ENCODE measurements at places on chromosomes 16 and 17.

DNA sequence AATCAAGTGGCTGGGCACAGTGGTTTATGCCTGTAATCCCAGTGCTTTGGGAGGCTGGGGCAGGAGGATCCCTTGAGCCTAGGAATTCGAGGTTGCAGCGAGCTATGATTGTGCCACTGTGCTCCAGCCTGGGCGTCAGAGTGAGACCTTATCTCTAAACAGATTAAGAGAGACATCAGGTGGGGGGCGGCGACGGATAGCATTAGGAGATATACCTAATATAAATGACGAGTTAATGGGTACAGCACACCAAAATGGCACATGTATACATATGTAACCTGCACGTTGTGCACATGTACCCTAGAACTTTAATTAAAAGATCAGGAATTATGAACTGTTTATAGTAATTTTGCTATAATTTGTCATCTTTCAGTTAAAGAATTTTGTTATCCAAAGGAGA is 10.3 kb downstream of the RAD51C start:
- no peak for DNase-seq

DNA sequence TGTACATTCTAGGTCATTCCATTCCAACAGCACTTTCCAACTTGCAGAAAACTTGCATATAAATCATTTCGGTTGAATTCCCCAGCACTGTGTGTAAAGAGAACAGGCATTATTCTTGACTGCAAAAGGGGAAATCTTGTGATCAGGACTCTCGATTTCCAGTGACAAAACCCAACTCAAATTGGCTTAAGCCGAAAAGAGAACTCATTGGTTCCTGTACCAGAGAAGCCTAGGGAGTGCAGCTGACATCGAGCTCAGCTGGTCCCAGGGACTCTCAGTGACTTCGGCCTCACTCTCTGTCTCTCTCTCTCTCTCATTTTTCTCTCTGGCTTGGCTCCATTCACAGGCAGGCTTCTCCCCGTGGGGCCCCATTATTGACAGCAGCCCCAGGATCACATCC is 30.7 kb downstream of the CD300LF start:
- DNase-seq = no peak

- no peak for DNase-seq
Measured at GRCh38 chr17:37365589-37365988, 10.2 kb upstream of the C17orf78 start.

- no peak for DNase-seq
Measured at GRCh38 chr17:6439951-6440350, 4.3 kb upstream of the PIMREG start.

- DNase-seq = no peak
Measured at GRCh38 chr16:85458968-85459367, 154.2 kb upstream of the GSE1 start.

- DNase-seq = no peak
Measured at GRCh38 chr17:4241535-4241934, 22.2 kb downstream of the ANKFY1 start.

DNA sequence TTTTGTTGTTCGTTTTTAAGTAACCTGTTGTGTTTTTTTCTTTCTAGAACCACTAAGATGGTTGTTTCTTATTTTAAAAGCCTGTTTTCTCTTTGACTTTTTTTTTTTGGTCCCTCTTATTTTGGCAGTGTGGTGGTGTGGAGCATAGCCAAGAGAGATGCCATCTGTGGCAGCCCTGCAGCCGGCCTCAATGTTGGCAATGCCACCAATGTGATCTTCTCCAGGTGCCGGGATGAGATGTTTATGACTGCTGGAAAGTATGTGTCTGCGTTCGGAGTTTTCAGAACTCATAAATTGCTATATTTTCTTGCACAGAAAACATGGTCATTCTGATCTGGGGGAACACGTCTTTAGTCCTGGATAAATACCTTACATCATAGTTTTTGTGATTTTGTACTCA is 17.6 kb downstream of the CFAP52 start:
- DNase-seq = no peak

DNA sequence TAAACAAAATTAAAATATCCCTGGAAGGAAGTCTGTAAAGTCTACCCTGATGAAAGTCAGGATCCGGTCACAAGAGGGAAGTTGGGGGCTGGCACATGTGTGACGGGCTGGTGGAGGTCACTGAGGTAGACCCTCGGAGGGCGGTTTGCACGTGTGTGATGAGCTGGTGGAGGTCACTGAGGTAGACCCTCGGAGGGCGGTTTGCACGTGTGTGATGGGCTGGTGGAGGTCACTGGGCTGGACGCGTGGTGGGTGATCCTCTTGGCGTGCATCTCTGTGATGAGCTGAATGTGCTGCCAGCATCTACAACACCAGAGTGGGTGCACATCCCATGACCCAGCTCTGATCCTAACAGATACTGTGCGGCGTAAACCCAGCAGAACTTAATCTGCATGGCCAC is 43.7 kb upstream of the METRNL start:
- no peak for DNase-seq

DNA sequence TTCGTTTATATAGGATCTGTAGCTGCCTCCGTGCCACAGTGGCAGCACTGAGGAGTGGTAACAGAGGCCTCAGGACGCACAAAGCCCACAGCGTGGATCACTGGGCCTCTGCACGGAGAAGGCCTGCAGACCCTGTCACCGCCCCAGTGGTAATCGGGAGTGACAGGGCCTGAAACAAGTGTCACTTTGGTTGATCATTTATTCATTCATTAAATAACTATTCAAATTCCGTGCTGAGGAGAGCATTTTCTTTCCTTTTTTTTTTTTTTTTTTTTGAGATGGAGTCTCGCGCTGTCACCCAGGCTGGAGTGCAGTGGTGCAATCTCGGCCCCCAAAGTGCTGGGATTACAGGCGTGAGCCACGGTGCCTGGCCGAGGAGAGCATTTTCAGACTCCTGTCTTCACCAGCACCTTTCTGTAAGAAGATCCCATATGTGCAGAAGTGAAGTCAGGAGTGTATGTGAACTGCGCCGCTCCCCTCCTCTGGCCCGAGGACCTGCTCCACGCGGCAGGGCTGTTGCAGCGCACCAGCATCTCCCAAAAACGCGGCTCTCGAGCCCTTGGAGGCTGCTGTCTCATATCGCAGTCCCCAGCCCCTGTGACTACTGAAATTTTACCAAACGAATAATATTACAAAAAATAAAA is 44.9 kb upstream of the TRAP1 start:
- no peak for DNase-seq

- DNase-seq = no peak
Measured at GRCh38 chr17:51840688-51841087, 317.8 kb downstream of the CA10 start.

DNA sequence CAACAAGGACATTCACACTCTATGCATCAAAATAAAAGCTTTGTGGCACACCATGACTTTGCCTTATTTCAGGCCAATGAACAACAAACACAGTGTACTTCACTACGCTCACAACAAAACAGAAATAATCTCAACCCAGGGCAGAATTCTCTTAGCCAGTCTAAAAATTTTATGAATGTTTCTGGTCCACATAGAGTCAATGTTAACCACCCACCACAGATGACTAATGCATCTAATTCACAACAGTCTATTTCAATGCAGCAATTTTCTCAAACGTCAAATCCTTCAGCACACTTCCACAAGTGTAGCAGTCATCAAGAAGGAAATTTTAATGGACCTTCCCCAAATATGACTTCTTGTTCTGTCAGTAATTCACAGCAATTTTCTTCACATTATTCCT is 101.7 kb downstream of the CHD9 start:
- DNase-seq = no peak

GRCh38 chr16:25198021-25198420 is 18.7 kb upstream of the AQP8 start:
- DNase-seq = no peak

DNA sequence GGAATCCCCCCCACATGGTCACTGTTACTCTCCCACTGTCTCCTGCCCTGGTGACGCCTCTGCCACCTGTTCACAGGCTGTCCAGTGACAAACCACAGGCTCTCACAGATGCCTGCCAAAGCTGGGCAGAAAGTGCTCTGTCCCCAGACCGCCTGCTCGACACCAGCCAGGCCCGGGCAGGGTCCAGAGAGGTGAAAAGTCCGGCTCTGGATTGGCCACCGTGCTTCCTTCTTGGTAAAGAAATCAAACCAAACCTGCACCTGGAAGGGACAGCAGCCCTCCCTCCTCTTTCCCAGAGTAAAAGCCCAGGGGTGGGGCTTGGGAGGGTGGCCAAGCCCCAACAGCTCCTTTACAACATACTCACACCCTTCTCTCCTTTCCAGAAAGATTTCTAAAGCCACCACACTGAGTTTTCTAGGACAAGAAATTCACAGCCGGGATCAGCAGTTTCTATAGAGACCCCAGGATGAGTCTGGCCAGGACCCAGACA is 6.2 kb downstream of the PCGF2 start:
- DNase-seq = no peak

GRCh38 chr16:80684136-80684765 is 120.1 kb downstream of the CDYL2 start:
- no peak for DNase-seq

DNA sequence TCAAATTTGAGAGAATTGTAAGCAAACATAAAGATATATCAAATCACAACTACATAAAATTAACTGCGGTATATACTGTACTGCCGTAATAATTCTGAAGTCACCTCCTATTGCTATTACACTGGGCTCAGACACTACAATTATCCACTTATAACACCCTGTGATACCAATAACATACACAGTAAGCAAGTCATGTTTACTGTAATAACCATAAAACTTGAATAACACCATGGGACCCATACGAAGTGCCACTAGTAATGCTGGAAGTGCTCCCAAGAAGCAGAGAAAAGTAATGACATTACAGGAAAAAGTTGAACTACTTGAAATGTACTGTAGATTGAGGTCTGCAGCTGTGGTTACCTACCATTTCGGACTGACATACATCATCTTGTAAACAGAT is 24.0 kb downstream of the CMC2 start:
- no peak for DNase-seq

GRCh38 chr17:63171428-63172393 is 205.7 kb downstream of the TANC2 start:
- no peak for DNase-seq

GRCh38 chr16:56203052-56203451 is 11.8 kb downstream of the GNAO1 start:
- DNase-seq = no peak

DNA sequence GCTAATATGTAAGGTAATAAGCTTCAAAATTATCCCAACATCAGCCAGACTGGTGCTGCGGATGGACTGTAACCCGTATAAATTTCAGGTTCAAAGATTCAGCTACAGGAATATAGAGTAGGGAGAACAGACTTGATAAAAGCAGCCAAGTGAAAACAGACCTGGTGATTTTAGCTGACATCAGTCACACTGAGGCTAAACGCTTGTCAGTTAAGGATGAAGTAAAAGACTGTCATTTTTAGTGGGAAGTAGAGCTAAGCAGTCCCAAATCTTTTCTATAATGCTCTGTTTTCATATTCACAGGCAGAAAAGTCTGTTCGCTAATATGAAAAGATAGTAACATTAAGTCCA is 35.4 kb downstream of the CMTM4 start:
- DNase-seq = no peak

GRCh38 chr16:12602811-12603698 is 200.6 kb downstream of the CPPED1 start:
- DNase-seq = no peak

GRCh38 chr16:23227529-23227928 is 45.0 kb downstream of the SCNN1G start:
- no peak for DNase-seq

DNA sequence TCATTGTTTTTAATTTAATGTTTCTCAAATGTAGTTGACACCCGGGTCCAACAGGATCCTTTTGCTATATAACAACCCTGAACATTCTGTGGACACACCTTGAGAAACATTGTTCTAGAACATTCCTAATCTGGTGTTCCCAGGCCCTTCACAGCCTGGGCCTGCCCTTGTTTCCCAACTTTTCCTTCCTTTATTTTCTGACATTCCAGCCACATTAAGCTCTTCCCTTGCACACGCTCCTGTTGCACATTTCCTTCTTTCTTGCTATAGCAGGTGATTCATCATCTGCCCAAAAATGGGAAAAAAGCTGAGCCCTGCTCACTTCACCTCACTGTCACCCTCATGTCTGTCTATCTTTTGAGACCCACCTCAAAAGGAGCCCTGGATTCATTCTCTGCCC is 67.9 kb upstream of the MARCHF10 start:
- no peak for DNase-seq

GRCh38 chr17:75501378-75502071 is 13.8 kb downstream of the CASKIN2 start:
- no peak for DNase-seq

- DNase-seq = peak; percentile 62
Measured at GRCh38 chr16:70685938-70686375, at the start of gene MTSS2. MTSS2 (minus strand) TSS chr16:70686053; CDS start chr16:70685791, 262 bp downstream.

DNA sequence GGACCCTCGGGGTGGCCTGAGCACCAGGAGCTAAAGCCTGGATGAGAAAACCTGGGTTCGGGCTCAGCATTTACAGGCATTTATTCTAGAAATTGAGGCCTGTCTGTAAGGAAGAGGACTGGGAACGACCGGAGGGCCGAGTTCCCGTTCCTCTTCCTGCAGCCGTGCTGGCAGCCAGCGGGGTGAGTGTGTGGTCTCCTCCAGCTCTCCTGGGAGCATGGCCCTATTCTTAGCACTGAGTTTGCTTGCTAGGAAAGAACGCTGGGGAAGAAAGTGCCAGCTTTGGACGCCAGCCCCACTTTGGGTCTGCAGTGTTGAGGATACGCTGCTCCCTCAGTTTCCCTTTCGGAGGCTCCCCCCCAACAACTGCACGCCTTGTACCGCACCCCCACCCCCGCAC is 49.6 kb downstream of the MGAT5B start:
- no peak for DNase-seq

GRCh38 chr16:8182761-8183160 is 407.6 kb downstream of the TMEM114 start:
- no peak for DNase-seq

DNA sequence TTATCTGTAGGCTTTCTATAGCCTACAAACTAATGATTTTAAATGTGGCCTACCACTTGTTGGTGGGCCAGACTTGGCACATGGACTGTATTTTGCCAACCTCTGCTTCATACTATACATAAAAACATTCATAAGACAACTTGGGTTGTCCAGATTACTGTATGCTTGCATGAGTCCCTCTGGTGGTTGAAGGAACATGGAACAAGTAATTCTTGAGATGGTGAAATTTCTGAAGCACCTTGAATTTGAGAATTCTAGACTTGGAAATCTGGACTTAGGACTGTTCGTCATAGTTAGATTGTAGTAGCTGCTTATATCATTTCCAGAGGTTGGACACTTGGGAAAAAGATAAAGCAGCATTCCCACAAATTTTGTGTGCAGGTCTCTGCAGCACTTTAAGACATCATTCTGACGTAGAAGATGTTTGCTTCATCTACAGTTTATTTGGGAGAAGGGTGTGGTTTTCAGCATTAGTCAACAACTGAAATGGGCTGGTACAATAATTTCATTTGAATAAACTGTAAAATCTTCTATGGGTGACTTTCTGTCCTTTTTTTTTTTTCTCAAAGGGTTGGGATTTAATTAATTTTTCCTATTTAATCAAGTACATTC is 31.2 kb downstream of the NFATC3 start:
- DNase-seq = no peak

Data from NT2/D1 (cell line).